Fibroblast of skin of abdomen (primary cell): ENCODE measurements at places on chromosomes 7 and 10.

DNA sequence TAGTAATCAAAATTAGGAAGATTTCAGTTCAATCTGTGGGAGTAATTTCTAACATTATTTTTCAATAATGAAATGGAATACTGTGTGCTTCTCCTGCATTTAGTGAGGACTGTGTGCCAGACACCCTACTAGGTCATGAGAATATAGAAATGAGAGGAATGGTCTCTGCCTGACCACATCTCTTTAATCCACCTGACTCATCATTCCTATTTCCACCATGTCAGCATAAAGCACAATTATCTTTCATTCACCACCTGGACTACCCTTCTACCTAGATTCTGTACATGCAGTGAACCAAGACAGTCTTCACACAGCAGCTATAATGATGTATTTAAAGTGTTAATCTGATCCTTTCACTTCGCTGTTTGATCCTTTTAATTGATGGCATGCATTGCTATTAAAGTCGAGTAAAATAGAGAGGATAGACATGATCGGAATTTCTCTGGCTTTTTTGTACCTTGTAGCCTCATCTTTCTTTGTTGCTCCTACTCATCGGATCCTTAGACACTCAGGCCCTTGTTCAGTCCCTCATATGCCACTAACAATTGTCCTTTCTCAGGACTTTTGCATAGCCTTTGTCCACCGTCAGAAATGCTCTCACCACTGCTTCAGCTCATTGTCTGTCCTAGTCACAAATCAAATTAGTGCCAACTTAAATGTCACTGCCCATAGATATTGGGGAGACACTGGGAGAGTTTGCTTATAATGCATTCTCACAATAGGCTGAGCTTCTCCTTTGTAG is 1037.1 kb downstream of the REEP3 start:
- no peak for DNase-seq

GRCh38 chr7:123201901-123202300 is 2.1 kb upstream of the SLC13A1 start:
- no peak for DNase-seq

DNA sequence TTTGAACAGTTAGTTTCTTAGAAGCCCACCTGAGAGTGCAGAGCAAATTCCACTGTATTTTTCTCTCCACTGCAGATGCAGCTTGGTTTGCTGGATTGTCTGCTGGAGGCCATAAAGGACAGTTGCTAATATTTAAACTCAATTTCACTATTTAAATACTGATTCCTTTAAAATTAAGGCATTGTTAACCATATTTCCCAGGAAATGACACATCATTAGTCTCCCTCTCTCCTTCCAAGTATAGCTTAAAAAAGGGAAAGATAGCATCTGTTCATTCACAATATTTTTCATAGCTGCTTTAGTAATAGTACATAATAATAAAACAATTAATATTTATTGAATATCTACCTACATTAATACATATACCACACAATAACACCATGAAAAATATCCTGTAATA is 252.9 kb downstream of the HGF start:
- no peak for DNase-seq

DNA sequence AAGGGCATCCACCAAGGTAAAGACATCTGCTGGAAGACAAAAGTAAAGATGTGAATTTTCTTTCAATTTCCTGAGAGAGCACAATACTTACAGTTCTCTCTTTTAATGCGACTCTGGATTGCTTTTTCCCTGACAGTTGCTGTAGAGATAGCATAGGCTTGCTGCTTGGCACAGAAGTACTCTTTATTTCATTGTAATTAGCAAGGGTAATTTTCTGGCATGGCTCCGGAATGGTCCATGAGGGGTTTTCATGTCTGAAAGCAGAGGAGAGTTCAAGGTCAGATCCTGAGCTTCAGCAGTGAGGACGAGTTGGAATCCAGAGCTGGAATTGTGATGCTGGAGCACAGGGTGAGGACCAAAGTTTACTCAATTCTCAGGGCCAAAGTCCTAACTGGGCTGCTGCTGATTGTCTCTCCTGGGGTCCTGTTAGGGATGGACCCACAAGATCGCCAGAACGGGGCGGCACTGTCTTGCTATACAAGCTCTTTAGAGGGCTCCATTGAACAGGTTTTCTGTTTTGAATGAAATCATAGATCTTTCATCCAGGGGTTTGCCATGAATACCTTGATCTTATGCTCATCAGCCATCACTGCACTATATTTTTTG is 190.0 kb upstream of the MKI67 start:
- DNase-seq, result no peak

GRCh38 chr10:72001033-72001395 is 36.8 kb downstream of the CHST3 start:
- no peak for DNase-seq

- DNase-seq, result no peak
Observed at GRCh38 chr10:34995925-34996324, 94.2 kb downstream of the CUL2 start.

- DNase-seq, result no peak
Observed at GRCh38 chr10:21090609-21091082, 193.5 kb upstream of the NEBL start.

DNA sequence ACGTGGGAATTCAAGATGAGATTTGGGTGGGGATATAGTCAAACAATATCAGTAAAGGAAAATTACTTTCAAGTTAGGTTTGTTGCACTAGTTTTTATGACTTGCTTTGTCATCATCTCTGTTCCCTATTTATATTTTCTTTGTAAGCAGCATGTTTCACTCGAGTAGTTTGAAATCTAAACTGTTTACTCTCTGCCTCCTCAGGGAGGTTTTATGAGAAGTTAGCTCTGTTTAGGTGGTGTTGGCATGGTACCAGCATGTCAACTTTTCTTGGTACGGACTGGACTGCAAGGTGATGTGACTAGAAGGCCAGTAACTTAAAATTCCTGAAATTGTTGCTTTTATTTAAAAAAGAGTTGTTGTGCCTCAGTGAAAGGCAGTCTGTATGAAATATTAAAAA is 59.2 kb upstream of the MTPN start:
- DNase-seq, result no peak

DNA sequence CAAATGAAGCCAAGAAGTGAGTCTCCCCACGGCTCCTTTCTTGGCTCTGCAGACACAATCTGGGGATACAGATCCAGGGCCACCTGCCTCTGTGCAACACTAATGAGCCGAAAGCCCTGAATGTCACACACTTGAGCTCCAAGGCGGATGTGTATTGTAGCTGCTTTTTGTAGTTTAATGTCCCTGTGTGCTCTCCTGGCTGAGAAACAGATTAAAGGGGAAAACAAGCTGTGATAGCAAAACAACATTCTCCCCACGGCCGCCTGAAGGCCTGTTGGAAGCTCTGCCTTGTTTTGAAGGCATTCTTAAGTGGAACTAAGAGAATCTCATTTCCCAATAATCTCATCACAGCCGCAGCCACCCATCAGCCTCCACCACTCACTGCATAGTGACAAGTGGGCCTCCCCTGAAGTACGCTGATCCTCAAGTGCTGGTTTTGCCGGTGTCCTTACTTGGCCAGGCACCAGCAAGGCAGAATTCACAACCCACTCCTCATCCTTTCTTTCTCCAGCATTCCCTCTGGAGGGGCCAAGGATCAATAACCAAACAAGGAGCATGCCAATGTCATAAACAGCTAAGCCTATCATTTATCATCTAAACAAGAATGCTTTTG is 44.4 kb upstream of the AMPH start:
- DNase-seq, result no peak

GRCh38 chr10:58826694-58827093 is 314.0 kb downstream of the BICC1 start:
- DNase-seq, result no peak

DNA sequence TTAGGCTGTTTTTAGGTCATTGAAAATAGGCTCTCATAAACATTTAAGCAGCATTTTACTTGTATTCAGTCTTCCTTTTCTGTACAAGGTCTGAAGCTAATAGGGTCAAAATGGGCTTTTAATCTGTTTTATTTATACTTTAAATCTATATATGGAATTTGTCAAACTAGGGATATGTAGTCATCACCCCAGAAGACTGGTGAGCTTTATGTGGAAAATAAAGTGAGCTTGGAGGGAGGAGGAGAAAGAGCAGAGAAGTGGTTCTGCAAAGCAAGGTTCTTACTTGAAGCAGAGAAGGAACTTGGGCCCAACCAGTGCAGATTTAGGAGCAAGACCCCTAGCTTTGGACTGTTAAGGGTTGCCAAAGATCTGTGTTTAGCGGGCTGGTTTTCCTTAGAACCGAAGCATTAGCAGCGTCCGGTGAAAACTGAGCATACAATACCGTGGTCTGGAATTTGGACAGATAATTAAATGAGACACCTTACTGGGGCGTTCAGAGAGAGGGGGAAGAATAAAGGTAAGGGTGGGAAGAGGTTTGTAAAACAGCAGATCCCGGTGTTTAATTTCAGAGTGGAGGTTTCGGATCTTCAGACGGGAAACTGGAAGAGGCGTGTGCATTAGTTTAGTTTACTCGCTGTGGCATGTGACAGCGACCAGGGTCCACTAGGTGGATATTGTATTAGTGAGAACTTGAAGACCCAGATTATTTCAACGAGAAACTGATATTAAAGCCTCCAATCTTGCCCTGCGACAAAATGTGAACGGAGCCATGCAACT is 2.4 kb downstream of the BAMBI start:
- no peak for DNase-seq

DNA sequence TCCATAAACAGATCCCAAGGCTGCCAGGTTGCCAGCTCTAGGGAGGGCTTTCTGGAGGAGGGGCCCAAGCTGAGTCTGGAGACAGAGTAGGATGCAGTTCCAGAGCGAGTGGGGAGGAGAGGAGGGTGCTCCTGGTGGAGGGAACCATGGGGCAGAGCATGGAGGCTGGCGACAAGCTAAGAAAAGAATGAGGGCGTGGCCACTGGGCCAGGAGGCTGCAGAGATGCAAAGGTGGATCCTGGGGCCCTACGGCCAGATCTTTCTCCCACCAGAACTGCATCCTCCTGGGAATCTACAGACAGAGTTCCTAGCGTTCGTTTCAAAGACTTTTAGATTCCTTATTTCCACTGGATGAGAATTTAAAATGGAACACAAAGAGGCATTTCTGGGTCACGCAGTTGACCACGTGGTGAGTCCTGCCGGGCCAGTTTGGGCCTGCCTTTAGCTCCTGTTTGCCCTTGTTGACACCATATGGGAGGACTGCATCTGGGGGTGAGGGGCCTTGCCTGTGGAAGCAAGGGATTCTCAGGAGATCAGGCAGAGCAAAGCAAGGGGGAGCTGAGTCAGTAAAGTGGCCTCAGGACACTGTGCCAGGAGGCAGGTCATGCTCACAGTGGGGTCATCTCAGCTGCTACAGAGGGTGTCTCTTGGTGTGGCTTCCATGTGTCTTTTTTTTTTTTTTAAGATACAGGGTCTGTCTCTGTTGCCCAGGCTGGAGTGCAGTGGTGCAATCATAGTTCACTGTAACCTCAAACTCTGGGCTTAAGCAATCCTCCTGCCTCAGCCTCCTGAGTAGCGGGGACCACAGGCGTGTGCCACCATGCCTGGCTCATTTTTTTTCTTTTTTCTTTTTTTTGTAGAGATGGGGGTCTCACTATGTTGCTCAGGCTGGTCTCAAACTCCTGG is 137.8 kb downstream of the SH3PXD2A start:
- DNase-seq, result no peak

- DNase-seq, result no peak
Observed at GRCh38 chr7:33517191-33517590, 387.8 kb downstream of the BBS9 start.

DNA sequence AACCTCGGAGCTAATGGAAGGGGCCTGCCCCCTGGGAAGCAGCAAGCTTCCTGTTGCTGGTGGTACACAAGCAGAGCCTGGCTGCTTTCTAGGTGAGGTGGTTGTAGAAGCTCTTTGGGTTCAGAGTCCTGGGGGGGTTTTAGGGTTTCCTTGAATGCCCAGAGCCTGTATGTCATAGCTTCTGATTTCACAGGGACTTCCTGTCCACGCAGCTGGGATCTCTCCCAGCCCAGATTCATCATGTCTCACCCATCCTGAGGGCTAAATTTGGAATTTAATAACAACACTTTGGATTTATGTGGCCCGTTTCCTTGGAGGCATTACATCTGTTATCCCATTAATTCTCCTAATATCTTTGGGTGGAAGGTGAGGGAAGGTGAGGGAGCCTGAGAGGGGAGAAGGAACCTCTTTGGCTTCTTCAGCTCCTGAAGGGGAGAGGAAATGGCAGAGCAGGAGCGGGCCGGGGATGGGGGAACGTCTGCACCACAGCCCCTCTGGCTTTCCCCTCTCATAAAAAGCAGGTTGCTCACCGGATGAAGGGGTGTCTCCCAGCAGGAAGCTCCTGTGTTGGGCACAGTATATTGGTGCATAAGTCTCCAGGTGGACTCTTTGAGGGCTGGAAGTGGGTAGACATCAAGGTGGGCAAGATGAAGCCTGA is 19.7 kb downstream of the RPS24 start:
- DNase-seq, result peak; percentile 81

DNA sequence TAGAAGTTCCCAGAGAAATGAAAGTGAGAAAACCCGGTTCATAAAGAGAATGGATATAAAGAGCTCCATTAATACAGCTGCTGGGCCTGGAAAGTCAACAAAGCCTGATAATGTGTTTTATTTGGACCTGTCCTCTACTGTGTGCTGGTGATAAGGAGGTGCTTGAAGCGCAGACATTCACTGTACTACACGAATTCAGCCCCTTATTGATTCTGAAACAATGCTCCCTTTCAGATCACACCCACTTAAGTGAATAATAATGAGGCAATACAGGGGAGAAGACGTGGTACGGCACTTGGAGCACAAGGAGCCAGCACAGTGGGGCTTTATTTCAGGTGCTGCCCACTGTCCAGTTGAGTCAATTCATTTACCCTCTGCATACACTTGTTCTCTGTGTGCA is 260.8 kb downstream of the FGFR2 start:
- no peak for DNase-seq

DNA sequence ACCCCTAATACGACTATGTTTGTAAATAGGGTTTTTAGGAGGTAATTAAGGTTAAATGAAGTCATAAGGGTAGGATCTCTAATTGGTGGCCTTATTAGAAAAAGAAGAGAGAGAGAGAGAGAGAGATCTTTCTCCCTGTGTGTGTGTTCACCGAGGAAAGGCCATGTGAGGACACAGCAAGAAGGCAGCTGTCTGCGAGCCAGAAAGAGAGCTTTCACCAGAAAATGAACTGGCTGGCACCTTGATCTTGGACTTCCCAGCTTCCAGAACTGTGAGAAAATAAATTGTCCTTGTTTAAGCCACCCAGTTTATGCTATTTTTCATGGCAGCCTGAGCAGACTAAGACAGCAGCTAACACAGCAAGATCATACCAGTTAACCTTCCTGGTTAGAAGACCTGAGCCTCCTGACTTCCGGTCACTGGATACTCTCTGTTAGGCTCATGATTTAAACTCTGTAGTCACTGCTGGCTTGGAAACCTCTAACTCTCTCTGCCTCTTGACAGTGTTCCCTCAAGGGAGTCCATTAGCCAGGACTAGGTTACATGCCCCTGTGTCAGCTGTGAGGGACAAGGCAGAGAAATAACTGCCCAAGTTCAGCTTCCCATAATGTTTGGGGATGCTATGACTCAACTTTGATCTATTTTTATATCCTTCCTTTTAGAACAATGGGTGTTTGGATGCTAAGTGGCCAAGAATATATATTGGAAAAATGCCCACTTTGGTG is 102.3 kb downstream of the DYNC1I1 start:
- DNase-seq, result no peak

DNA sequence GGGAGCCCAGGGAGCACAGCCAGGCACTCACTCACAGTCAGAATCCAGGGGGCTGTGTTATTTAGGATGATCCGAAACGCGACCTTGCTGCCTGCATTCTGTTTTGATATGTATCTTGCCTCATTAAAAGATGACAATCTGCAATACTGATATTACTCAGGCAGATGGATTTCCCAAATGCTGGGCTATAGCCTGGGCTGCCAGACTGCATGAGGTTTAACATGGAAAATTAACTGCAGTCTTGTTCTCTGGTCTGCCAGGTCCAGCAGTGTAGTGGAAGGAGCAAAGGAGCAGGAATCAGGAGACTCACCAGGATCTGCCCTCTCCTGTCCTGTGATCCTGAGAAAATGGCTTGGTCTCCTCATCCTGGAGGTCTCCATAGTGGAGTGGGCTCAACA is 258.1 kb downstream of the PAXIP1 start:
- no peak for DNase-seq
